ENCODE measurements at places on chromosomes 1 and 21.

DNA sequence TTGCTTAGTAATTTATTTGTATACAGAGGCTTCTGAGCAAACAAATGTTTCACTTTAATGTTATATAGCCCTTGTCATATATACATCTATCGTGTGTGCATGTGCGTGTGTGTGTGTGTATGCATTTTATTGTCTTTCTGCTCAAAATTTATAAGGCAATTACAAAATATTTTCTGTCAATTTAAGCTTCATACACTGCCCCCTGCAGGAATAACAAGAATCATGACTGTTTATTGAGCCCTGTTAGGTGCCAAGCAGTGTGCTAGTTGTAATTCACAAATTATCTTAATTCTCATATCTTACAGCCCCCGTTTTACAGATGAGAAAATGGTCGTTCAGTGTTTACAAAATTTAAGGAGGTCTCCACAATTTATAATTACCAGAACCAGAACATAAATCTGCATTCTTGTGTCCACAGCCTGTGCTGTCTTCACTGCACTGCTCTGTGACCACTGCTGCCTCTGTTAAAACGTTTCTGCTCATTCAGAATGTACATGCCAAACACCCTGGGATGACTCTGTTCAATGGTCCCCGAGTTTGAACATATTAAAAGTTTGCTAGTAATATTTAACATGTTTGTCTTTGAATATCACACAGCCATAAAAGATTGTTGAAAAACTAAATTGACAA lies 181.3 kb downstream of the ATP6V1G3 start:
- no peak for DNase-seq

GRCh38 chr1:219784660-219785381 lies 143.5 kb downstream of the SLC30A10 start:
- no peak for DNase-seq

GRCh38 chr1:104380003-104380402 lies 630.3 kb downstream of the AMY1C start:
- DNase-seq = no peak

DNA sequence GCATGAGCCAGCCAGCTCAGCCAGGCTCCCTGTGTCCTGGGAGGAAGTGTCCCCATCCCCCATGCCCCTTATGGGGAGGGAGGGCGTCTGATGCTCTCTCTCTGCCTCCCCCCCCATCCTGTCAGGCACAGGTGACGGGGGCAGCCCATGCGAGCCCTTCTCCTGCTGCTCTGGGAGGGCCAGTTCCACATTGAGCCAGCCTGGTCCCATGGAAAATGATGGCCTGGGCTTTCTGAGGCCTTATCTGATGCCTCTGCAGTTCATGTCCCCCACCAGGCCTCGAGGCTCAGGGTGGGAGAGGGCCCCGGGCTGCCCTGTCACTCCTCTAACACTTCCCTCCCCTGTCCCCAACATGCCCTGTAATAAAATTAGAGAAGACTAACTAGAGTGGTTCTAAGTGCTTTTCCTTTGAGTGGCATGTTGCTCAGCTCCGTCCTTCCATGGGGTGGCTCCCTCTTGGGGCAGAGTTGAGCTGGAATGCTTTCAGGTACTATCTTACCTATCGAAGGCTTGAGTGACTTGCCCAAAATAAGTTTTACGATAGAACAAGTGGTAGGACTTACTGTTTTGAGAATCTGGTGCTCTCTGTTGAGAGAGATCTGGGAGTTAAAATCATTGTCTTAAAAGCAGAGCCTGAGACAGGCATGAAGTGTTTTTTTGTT lies 1.8 kb upstream of the MTFR1L start:
- peak; percentile 11 for DNase-seq

DNA sequence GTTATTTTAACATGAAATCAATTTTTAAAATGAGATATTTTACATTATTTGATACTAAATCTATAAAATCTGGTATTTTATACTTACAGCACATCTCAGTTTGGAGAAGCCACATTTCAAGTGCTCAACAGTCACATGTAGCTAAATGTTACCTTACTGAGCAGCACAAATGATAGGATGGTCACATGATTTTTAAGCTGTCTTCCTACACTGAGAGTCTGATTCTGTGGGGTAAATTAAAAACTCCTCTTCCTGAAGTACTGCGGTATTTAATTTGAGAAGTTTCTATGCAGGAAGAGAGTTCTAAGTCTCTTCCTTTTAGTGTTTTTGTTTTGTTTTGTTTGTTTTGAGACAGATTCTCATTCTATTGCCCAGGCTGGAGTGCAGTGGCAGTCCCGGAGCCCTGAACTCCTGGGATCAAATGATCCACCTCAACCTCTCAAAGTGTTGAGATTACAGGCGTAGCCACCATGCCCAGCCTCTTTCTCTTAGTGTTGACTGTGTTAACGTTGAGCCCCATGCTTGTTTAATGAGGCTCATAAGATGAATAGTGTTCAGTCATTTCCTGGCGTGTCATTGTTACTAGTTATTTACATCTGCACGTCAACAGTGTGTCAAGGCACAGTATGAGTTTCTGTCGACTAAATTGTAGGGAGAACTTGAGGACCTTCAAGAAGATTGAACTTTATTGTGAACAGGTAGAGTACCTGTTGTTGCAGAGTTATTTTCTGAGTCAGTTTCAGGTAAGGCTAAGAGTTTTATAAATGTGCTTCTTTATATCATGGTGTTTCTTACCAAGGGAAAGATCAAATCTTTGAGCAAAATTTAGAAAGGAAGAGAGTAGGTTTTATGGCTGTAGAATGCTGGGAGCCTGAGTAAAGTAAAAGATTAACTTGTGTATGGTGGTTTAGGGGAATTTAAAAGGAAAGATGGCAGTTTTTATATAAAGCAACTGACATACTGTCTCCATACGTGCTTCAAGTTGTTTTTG lies 3.3 kb downstream of the CNST start:
- no peak for DNase-seq

GRCh38 chr1:12177156-12177998 lies 10.6 kb downstream of the TNFRSF1B start:
- no peak for DNase-seq

- no peak for DNase-seq
These were observed 14.0 kb upstream of the DISC1 start for GRCh38 chr1:231612393-231613089.

- DNase-seq = no peak
These were observed 457.2 kb upstream of the ADAMTS5 start for GRCh38 chr21:27423906-27424595.

DNA sequence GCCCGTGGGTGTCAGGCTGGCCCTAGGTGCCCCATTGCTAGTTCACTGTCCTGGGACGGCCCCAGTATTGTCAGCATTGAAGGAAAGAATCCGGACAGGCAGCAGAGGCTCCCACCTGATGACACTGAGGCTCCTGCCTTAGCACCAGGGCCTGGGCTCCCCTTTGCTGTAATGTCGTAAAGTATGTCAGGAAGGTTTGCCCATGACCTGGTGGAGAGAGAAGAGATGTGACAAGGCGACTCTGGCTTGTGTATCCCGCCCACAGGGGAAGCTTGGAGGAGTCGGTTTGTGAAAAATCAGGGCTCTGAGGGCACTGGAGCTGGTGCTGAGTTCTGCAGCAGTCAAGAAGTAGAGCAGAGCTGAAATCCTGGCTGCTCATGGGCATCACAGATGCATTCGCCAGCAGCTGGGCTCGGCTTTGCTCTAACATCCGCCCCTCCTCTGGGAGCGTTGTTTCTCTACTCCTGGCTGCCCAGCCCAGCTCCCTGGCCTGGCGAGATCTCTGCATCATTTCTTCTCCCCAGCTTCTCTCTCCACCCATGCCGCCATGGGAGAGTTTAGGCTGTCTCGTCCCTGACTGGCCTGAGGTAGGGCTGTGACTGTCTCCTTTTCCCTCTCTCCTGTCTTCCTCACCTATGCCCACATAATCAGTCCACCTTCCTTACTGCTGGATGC lies 74.1 kb downstream of the ADARB1 start:
- DNase-seq = no peak

DNA sequence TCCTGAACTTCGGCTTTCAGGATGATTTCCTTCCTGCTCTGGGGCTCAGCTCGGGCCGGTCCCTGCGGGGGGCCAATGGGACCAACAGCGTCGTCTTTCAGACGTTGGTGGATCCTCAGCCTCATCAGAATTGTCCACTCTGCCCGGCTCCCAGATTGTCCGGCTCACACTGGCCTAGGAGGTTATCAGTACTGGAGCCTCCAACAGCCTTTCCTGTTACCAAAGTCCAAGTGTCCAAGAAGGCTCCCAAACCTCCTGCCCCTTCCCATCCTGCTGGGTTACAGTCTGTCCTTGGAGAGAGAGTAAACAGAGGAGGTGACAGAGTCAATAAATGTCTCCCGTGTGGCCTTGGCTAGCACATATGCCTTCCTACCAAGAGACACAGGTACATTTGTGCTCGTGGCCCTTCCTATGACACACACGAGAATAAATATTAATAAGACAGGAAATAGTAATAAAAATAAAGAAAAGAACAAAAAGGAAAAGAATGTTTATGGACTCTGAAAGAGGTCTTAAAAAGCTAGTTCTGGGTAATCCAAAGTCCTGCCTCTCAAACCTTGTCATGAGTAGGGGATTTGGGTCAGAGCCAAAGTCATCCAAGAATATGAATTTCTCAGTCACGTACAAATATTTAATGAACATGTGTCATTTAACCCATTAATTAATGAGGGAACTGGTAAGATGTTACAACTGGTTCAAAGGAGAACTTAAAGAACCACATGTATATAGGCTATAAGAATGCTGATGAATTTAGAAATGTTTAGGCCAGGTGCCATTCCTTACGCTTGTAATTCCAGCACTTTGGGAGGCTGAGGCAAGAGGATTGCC lies 80.8 kb upstream of the SLC2A1 start:
- DNase-seq = no peak

DNA sequence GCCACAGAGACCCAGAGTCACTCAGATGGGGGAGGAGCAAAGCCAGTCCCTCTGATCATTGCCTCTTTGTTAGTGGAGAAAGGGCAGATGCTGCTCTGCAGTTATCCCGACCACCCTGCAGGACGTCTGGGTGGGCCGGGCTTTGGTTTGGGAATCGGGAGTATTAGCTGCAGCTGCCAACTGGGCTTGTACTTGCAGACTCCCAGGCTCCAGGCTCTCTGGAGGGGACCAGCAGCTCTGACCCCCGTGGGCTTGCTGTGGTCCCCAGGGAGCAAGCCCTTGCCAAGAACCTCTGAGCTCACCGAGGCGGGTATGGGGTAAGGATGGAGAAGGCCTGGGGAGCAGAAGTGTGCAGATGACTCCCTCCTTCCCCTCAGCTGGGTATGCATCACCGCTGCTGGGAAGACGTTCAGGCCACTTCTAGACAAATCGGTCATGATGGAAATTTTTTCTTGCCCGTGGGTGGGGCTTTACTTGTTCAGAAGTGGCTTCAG lies 21.6 kb downstream of the MAPKAPK2 start:
- DNase-seq = no peak

DNA sequence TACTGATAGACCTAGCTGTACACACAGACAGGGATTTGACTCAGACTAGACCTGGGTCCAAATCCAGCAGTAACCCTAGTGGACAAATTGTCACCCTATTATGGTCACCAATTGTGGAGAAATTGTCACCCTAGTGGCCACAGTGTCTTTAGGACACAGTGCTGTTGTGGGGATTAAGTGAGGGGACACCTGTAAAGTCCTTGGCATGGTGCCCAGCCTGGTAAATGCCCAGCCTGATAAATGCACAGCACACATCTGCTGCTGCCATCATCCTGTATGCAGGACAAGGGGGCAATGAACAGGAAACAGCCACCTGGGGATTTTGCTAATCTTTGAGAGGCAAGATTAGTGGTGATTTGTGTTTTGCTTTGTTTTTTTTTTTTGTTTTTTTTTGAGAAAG lies 2.3 kb downstream of the TMEM61 start:
- DNase-seq = peak; percentile 47

GRCh38 chr1:152034654-152035538 lies 1.9 kb downstream of the S100A11 start:
- DNase-seq = peak; percentile 81

DNA sequence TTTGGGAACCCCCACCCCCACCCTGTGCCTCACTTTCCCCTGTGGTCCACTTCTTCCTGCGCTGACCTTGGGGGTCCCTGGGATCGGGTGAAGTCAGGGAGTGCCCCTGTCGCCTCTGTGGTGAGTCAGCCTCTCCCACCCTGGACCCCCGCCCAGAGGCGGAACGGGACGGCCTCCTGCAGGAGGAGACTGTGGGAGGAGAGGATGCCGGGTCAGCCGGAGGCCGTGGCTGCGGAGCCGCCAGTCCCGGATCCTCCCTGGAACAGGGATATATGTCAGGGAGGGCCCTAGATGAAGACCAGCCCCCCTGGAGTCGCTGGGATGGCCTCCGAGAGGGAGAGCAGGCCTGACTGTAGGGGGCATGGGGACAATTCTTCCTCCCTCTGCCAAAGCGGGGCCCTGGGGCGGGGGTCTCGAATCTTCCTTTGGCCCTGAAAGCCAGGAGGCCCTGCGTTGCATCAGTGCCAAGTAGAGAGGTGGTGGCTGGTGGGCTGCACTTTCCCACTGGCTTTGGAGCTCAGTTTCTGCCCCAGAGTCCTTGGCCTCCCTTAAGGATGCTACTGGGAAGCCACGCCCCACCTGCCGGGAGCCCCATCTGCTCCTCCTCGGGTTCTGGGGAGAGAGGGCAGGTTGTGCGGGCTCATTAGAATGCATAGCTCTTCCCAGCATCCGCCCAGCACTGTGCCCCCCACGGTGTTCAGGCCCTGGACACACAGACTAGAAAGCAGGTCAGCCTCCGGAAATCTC lies 930 bp downstream of the ARHGEF10L start:
- no peak for DNase-seq

GRCh38 chr1:25990702-25991395 lies 7.0 kb downstream of the PAFAH2 start:
- DNase-seq = no peak

DNA sequence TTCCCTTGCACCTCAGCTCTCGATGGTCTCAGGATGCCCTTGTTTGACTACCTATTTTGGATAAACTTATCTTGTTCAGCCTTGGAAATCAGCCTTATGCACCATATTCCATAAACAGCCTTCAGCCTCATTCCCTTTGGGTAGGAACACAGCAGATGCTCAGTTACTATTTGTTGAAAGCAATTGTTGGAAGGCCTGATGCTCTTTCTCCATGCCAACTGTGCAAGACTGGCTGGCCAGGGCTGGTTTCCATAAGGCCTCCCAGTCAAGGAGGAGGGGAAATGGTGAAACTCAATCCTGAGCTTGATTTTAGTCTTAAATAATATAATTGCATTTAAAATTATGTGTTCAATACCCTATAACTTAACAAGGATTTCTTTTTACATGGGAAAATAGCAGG lies 121.1 kb upstream of the DEPDC1 start:
- DNase-seq = no peak

GRCh38 chr1:212108981-212109380 lies 73.4 kb downstream of the DTL start:
- no peak for DNase-seq

- no peak for DNase-seq
These were observed at the start of gene CHRM3 for GRCh38 chr1:239386453-239387303. Gene CHRM3 (plus strand): TSS chr1:239386568. CDS start chr1:239907452, 520,884 bp downstream.

- no peak for DNase-seq
These were observed 267.5 kb upstream of the RAB4A start for GRCh38 chr1:229003233-229004031.
